ENCODE measurements at places on chromosomes 16 and 17. TPM values are rescaled to one million over a fixed set of nuclear protein-coding genes. Genes with fewer than 3 reads are reported as not detected.

GRCh38 chr16:9909072-9909825, 273.0 kb downstream of the GRIN2A start:
- no peak overlapping the region for H3K4me3 ChIP-seq
- no peaks in the 10 kb centered on the region for H3K36me3 ChIP-seq
- no peaks in the 10 kb centered on the region for H3K4me1 ChIP-seq
- H3K27me3 ChIP-seq: no peaks in the 10 kb centered on the region

DNA sequence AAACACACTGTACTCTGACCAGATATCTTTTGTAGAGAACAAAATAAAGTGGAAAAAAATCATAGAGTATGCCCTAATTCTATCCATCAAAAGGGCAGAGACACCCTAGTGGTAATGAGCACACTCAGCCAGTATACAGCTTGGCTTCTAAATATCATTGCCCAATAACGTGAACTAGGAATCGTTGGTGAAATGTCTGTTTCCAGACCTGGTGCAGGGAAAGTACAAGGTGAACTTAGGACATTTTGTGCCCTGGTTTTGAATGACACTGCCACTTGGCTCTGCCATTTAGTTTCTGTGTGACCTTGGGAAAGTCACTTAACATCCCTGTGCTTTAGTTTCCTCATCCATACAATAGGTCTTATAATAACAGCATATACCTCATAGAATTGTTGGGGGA, 13.7 kb downstream of the AMFR start:
- peaks cover 6% of the 10 kb centered on the region for H3K4me1 ChIP-seq
- H3K27me3 ChIP-seq: no peaks in the 10 kb centered on the region
- no peak for DNase-seq
- H3K36me3 ChIP-seq: peaks cover 30% of the 10 kb centered on the region
- no peak overlapping the region for H3K27ac ChIP-seq

DNA sequence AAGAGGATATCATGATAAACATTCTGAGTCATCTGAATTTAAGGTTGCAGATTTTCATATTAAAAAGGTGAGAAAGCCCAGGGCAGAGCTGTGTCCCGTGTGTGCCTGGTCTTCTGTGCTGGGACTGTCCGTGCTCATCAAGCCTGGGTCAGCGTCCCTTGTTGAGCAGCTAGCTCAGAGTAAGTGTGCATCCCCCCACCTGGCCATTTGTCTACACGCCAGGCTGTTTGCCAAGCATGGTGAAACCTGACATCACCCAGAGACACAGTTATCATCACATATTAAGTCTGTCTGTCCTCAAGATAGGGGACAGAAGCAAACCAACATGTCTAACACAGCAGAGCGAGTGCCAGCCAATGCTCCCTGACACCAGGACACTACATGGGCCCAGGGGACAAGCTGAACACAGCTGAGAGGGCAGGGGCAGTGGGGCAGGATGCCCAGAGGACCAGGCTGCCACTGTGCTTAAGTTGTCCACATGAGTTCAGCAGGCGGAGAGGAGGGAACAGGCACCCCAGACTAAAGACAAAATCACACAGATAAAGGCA, 57.9 kb upstream of the CNEP1R1 start:
- H3K4me3 ChIP-seq: no peak overlapping the region
- no peaks in the 10 kb centered on the region for H3K27me3 ChIP-seq
- H3K36me3 ChIP-seq: no peaks in the 10 kb centered on the region
- H3K27ac ChIP-seq: no peak overlapping the region
- H3K4me1 ChIP-seq: no peaks in the 10 kb centered on the region
- DNase-seq: no peak

SECTM1 gene
- total RNA-seq: 0.28 TPM

CCDC144A gene
- 1.9 TPM for total RNA-seq

SRCIN1 gene
- 6.7 TPM for total RNA-seq

NTN3 gene
- 1.3 TPM for total RNA-seq

TEX14 gene
- 0.55 TPM for total RNA-seq

KCTD19 gene
- 0.13 TPM for total RNA-seq

DNA sequence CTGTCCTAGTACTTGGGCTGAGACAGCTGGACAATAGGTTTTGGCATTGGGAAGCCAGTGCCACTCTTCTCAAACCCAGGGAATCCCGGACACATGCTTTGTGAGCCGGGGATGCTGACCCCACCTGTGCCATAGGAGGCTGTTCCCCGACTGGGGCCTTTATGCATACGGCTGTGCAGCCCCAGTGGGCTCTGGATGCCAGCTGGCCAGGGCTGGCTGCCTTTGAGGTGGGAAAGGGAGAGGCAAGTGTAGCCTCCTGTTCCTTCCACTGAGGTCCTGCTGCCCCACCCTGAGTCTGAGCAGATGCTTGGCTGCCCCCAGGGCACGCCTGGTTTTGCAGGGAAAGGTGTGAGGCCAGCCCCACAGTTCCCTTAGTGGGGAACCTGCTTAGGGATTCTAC, 105.7 kb downstream of the CCDC182 start:
- H3K4me3 ChIP-seq: no peak overlapping the region
- DNase-seq: no peak
- H3K36me3 ChIP-seq: peaks cover under 1% of the 10 kb centered on the region
- no peaks in the 10 kb centered on the region for H3K4me1 ChIP-seq
- no peak overlapping the region for H3K27ac ChIP-seq

CNTNAP4 gene
- total RNA-seq: not detected

PLEKHG4 gene
- 13.9 TPM for total RNA-seq

PYDC1 gene
- total RNA-seq: 2.1 TPM

DNA sequence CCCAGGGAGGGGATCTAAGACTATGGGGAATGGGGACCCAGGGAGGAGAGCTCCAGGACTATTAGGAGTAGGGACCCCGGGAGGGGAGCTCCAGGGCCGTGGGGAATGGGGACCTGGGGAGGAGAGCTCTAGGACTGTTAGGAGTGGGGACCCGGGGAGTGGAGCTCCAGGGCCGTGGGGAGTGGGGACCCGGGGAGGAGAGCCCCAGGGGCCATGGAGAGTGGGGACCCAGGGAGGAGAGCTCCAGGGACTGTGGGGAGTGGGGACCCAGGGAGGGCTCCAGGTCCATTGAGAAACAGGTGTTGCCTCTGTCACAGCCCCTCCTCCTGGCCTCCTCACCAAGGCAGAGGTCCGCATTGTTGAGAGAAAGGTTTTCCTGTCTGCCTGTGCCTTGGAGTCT, 16.0 kb downstream of the MPRIP start:
- H3K27ac ChIP-seq: no peak overlapping the region
- H3K4me1 ChIP-seq: no peaks in the 10 kb centered on the region
- H3K4me3 ChIP-seq: no peak overlapping the region
- peak; percentile 23 for DNase-seq
- H3K27me3 ChIP-seq: no peaks in the 10 kb centered on the region

TSPAN10 gene
- 1.2 TPM for total RNA-seq

DNA sequence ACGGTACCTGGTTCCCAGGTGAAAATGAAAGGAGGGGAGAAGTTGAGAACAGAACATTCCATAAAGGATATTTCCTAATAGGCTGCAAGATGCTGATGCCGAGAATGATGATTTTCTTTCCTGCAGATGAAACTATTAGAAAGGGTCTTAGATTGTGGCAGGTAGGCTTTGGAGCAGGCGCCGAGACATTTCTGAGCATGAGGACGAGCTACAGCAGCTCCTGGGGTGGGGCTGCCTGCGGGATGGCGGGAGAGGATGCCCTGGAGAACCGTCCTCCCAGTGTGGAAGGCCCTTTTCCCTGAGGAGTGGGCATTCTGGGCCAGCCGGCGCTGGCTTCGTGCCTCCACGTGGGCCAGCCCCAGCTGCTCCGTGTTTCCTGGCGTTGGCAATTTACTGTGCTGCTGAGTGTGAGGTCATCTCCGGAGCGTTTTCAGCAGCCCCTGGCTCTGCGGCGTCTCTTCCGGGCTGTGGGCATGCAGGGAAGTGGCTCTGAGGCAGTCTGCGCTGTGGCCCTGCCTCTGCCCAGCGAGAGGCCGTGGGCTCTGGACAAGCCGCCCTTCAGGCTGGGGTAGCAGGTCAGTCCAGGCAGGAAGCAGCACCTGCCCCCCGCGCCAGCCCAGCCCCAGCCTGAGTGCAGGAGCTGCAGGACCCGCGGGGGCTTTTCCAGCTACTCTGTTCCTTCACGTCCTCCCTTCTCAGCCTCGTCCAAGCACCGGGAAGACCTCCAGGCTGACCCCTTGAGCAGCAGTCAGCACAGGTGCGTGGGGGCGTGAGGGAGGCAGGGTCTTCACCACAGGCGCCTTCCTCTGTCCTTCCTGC, 12.2 kb downstream of the ENGASE start:
- no peaks in the 10 kb centered on the region for H3K27me3 ChIP-seq
- H3K4me1 ChIP-seq: no peaks in the 10 kb centered on the region
- no peak overlapping the region for H3K4me3 ChIP-seq
- no peak for DNase-seq
- peaks cover 18% of the 10 kb centered on the region for H3K36me3 ChIP-seq

DNA sequence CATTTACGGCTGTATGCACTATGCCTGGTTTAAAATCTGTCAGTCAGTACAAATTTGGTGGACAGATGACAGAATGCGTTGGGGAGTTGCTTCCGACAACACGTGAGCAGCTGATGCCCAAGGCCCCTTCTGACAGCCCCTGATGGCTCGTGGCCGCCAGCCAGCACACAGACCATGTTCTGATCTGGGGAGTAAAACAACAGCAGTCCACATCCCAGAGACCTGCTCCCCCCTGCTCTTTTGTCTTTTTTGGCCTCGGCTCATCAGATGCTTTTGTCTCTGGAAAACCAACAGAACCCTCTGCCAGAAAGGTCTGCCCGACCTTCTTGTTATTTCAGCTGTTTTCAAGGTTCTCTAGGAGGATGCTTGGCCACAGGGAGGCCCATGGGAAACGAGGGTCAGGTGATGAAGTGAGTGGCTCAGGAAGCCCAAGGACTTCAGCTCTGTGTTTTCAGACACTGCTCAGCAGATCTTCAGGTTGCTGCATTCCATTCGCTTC, 10.8 kb downstream of the ARSG start:
- peaks cover 3% of the 10 kb centered on the region for H3K36me3 ChIP-seq
- H3K4me1 ChIP-seq: peaks cover 3% of the 10 kb centered on the region
- no peak for DNase-seq
- H3K4me3 ChIP-seq: no peak overlapping the region
- no peaks in the 10 kb centered on the region for H3K27me3 ChIP-seq
- H3K27ac ChIP-seq: no peak overlapping the region

MYCBPAP gene
- total RNA-seq: 1.7 TPM

DNA sequence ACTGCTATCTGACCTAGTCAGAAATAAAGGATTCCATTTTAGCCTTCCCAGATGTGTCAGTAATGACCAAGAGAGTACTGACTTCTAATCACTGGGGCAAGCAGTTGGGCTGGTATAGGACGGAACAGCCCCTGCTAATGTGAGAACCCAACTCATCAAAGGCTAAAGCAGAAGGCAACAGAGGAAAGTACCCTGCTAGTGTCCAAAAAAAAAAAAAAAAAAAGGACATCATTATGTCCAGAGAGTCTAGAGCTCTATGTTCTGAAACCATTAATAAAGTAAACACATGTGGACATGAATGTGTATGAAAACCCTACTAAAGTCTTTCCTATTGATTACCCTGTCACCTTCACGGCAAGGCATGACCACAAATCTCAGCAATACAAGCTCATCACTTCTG, 85.0 kb downstream of the CYTH1 start:
- no peak overlapping the region for H3K4me3 ChIP-seq
- no peaks in the 10 kb centered on the region for H3K4me1 ChIP-seq
- H3K27me3 ChIP-seq: no peaks in the 10 kb centered on the region
- DNase-seq: no peak

- H3K27me3 ChIP-seq: no peaks in the 10 kb centered on the region
- peaks cover 9% of the 10 kb centered on the region for H3K36me3 ChIP-seq
- no peak for DNase-seq
- H3K27ac ChIP-seq: no peak overlapping the region
Measured at GRCh38 chr16:75589306-75589705, 23.1 kb downstream of the GABARAPL2 start.

DNA sequence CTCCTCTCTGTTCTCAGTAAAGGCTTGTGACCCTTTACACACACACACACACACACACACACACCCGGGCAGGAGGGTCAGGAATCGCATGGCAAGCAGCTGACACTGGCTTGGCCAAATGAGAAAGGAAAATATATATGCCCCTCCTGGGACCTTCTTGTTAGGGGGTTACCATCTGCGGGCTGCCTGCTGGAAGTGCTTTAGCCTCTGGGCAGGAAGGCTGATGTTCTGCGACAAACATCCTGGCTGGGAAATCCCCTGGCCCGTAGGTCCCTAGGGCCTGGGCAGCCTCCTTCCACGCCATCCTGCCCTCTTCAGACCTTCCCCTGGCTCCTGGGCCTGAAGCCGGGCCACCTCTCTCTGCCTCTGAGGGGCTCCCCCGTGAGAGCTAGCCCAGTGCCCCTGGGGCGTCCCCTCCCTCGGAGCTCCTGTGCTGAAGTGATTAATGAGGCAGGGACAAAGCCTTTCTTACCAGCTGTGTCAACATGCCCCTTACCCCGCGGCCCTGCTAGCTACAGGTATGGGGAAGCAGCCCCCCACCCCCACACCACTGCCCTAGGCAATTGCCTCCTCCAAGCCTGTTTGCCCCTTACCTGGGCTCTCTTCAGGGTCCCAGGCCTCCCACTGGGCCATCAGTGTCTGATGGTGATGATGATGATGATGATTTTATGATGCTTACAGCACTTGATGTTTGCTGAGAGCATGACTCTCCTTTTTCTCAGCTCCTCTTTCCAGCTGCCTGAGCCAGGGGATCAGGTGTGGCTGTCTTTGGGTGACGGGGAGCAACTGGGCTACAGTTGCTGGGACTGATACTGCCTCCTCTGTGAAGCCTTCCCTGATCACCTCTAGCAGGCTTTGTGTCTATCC, 32.8 kb upstream of the ETV4 start:
- H3K27ac ChIP-seq: no peak overlapping the region
- H3K36me3 ChIP-seq: no peaks in the 10 kb centered on the region
- no peaks in the 10 kb centered on the region for H3K27me3 ChIP-seq
- DNase-seq: peak; percentile 70
- no peaks in the 10 kb centered on the region for H3K4me1 ChIP-seq

GRCh38 chr16:16197331-16197730, 26.0 kb downstream of the ABCC6 start:
- DNase-seq: no peak
- H3K36me3 ChIP-seq: no peaks in the 10 kb centered on the region
- H3K4me1 ChIP-seq: no peaks in the 10 kb centered on the region
- H3K4me3 ChIP-seq: no peak overlapping the region
- no peak overlapping the region for H3K27ac ChIP-seq

DNA sequence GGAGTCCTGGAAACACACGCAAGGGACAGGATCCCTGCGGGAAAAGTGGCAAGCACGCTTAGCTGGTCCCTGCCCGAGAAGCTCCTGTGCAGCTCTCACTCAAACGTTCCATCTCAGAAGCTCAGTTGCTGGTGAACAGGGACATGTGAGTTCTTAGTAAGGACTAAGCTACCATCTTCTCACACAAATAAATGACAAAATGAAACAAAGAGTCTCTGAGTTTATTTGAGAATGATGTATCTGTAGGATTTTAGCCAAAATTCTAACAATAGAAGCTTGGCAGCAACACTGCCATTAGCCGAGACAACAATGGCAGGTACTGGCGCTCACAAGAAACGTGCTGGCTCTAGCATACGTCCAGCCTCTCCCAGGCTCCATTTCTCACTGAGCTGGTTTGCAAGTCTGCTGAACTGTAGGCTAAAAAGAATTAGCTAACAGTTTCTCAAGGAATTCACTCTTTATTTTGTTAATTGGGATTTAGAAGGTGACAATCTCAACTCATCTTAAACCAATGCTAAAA, 90.2 kb downstream of the VPS53 start:
- no peak for DNase-seq
- no peaks in the 10 kb centered on the region for H3K4me1 ChIP-seq
- H3K4me3 ChIP-seq: no peak overlapping the region
- H3K27me3 ChIP-seq: no peaks in the 10 kb centered on the region

All from H9 (cell line).